Daoy (cell line): ENCODE measurements at places on chromosomes 4 and X. TPM values are rescaled to one million over a fixed set of nuclear protein-coding genes. Genes with fewer than 3 reads are reported as not detected.

GRCh38 chrX:150506020-150506419 is 62.4 kb upstream of the MTM1 start:
- no peak for DNase-seq

- DNase-seq = peak; percentile 28
These were observed 552.6 kb downstream of the TRIML1 start for GRCh38 chr4:188691811-188692210.

DNA sequence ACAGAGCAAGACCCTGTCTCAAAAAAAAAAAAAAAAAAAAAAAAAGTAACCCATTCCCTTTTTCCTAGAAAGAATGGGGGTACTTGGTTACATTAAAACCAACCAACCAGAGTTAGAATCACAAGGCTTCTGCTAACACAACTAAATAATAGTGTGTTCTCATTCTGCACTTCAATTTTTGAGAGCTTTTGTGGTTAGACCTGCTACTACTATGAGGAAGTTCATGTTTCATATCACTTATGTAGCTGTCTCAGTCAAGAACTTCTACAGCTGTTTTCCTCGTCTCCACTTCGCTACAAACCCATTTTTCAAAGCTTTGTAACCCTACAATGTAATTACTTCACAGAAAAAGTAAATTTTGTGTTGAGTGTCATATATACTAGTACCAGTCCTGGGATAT is 58.3 kb downstream of the PDHA2 start:
- no peak for DNase-seq

GRCh38 chr4:148261848-148262247 is 180.4 kb downstream of the NR3C2 start:
- no peak for DNase-seq

DNA sequence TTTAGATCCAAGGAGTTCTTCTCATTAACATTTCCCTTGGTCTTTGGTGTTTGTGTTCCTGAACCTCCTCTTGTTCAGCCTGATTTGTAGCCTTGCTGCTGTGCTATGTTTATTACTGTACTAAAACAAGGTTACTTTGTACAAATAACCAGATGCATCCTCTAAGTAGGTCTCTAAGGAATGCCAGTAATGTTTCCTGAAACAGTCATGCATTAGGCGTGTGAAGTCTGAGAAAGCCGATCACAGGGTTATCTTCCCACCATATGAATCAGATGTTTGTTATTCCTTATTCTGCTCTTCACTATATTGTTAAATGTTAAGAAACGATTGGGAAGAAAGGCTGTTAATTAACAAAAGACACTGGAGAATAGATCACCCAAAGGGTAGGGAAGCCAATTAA is 66.9 kb downstream of the GALNTL6 start:
- no peak for DNase-seq

DNA sequence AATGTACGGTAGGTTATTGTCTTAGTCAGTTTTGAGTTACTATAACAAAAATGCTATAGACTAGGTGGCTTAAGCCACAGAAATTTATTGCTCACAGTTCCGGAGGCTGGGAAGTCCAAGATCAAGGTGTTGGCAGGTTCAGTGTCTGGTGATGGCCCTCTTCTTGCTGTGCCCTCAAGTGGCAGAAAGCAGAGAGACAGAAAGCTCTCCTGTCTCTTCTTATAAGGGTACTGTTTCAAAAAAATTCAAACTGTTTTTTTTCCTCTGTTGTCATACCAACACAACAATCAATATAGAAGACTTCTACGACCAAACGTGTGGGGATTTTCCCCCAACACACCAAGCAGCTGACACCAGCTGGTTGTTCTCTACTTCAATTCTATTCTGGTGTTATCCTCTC is 53.4 kb downstream of the ADGRG4 start:
- no peak for DNase-seq

GRCh38 chr4:37503261-37503660 is 182.9 kb downstream of the RELL1 start:
- no peak for DNase-seq

- DNase-seq = no peak
These were observed 132.1 kb upstream of the GK2 start for GRCh38 chr4:79540143-79540542.

- no peak for DNase-seq
These were observed 67.7 kb upstream of the ZXDA start for GRCh38 chrX:57977992-57978391.

- no peak for DNase-seq
These were observed 1041.6 kb upstream of the PRKX start for GRCh38 chrX:4754878-4755604.

- no peak for DNase-seq
These were observed 48.6 kb upstream of the RASL11B start for GRCh38 chr4:52813546-52813945.

DNA sequence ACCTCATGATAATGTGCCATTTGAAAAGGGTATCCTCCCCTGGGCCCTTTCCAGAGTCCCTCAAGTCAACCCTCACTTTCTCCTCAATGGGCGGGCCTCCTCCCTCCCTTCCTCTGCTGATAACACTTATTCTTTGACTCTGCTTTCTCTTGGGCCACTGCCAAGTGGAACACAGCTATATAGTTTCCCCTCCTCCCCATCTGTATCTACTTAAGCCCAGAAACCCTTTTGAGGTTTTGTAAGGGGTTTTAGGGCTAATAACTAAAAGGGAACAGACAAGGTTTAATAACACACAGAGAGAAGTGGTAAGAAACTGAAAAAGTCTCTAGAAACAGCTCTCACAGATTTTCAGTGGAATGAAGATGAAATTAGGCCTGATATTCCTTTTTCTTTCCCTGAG is 116.7 kb downstream of the GPC3 start:
- no peak for DNase-seq

DNA sequence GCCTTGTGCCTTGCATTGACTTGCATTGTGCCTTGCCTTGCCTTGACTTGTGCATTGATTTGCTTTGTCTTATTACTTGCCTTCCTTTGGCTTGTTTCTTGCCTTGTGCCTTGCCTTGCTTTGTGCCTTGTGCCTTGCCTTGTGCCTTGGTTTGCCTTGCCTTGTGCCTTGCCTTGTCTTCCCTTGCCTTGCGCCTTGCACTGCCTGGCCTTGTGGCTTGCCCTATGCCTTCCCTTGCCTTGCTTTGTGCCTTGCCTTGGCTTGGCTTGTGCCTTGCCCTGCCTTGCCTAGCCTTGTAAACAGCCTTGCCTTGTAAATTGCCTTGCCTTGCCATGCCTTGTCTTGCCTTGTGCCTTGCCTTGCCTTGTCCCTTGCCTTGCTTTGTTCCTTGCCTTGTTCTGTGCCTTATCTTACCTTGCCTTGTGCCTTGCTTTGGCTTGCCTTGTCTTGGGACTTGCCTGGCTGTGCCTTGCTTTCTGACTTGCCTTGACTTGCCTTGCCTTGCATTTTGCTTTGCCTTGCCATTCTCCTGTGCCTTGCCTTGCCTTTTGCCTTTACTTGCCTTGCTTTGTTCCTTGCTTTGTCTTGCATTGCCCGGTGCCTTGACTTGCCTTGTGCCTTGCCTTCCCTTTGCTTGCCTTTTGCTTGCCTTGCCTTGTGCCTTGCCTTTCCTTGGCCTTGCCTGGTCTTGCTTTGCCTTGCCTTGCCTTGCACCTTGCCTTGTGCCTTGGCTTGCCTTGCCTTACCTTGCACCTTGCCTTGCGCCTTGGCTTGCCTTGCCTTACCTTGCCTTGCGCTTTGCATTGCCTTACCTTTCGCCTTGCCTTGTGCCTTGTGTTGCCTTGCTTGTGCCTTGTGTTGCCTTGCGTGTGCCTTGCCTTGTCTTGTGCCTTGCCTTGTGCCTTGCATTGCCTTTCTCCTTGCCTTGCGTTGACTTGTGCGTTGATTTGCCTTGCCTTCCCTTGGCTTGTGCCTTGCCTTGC is 97.5 kb downstream of the TAB3 start:
- DNase-seq = no peak

GRCh38 chrX:116378961-116379360 is 57.4 kb upstream of the SLC6A14 start:
- DNase-seq = no peak

The BGN gene
- 3.7 and 5.7 TPM in 2 replicates for total RNA-seq

The HPGDS gene
- total RNA-seq = not detected in 2 replicates

The CNGA2 gene
- not detected in 2 replicates for total RNA-seq

The DDIT4L gene
- not detected in 2 replicates for total RNA-seq

The GC gene
- not detected in 2 replicates for total RNA-seq
